CD8-positive, alpha-beta memory T cell (primary cell): ENCODE measurements at places on chromosomes 16 and 17. TPM values are rescaled to one million over a fixed set of nuclear protein-coding genes. Genes with fewer than 3 reads are reported as not detected.

Gene SLC25A11
- 90.0 TPM for total RNA-seq

Gene NPIPA3
- total RNA-seq = 1.8 TPM

Gene RUNDC3A
- total RNA-seq = not detected

Gene CEP295NL
- not detected for total RNA-seq

Gene SDR42E1
- 12.4 TPM for total RNA-seq

Gene HSD17B2
- not detected for total RNA-seq

Gene ADAD2
- 0.40 TPM for total RNA-seq

Gene SCIMP
- 0.22 TPM for total RNA-seq

Gene DYNLRB2
- total RNA-seq = not detected
